ENCODE measurements at places on chromosomes 1 and 21.

DNA sequence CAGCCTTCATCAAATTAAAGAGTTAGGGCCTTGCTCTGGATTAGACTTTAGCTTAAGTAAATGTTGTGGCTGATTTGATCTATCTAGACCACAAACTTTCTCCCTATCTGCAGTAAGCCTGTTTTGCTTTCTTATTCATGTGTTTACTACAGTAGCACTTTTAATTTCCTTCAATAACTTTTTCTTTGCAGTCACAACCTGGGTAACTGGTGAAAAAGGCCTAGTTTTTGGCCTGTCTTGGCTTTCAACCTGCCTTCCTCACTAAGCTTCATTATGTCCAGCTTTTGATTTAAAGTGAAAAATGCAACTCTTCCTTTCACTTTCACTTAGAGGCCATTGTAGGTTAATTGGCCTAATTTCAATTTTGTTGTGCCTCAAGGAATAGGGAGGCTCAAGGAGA lies 12.5 kb upstream of the LPGAT1 start:
- no peak for DNase-seq

- no peak for DNase-seq
These were observed 195.2 kb downstream of the PBX1 start for GRCh38 chr1:164754088-164754600.

- DNase-seq, result no peak
These were observed 189.5 kb upstream of the C1orf174 start for GRCh38 chr1:4089421-4090175.

- no peak for DNase-seq
These were observed 3.4 kb downstream of the CAPN9 start for GRCh38 chr1:230750576-230750975.

DNA sequence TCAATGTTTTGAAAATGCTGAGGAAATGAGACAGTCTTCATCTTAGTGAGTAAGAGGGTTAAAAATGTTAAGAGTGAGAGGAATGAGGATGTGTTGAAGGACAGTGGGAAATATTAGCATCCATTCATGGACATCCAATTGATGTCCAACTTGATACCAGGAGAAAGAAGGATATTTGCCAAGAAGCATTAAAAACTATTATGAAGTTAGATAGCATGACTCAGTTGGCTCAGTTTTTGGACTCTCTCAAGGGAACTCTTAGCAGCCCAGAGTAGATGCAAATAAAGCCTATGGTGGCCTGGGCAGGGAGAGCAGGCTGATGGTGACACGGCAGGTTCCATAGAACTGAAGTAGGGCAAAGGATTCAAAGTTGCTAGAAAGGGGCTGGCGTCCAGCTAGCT lies 171.0 kb downstream of the ZZZ3 start:
- DNase-seq, result no peak

- DNase-seq, result no peak
These were observed 46.5 kb downstream of the PRDM16 start for GRCh38 chr1:3115275-3116149.

Data from C1 segment of cervical spinal cord (tissue), 14 donors.